ENCODE measurements at places on chromosomes 11 and 22.

DNA sequence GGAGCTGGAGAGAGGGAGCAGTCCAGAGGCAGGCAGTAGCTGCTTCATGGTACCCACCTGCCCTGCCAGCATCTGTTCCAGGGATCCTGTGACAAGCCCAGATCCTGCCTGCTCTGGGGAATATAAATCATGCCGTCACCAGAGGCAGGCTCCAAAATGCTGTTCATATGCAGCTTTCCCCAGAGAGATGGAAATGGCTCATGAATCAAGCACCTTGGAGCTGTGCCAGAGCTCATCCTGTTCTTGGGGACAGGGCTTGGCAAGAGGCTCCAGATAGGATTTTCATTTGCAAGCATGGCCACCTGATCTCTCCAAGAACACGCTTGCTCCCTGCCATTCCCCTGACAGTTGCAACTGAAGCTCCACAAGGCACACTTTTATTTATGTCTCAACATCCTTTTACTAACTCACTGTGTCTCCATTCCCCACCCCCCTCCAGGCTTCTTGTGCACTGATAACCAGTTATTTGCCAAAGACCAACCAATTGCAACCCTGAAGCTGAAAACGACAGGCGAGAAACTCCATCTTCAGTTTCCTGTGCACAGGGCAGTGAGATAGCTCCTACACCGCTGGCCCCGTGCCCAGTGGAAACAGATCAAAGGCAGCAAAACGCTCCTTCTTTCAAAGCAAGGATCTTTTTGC lies 115.8 kb upstream of the PITPNB start:
- DNase-seq, result no peak

- no peak for DNase-seq
Observed at GRCh38 chr11:12606597-12606996, 67.6 kb upstream of the TEAD1 start.

DNA sequence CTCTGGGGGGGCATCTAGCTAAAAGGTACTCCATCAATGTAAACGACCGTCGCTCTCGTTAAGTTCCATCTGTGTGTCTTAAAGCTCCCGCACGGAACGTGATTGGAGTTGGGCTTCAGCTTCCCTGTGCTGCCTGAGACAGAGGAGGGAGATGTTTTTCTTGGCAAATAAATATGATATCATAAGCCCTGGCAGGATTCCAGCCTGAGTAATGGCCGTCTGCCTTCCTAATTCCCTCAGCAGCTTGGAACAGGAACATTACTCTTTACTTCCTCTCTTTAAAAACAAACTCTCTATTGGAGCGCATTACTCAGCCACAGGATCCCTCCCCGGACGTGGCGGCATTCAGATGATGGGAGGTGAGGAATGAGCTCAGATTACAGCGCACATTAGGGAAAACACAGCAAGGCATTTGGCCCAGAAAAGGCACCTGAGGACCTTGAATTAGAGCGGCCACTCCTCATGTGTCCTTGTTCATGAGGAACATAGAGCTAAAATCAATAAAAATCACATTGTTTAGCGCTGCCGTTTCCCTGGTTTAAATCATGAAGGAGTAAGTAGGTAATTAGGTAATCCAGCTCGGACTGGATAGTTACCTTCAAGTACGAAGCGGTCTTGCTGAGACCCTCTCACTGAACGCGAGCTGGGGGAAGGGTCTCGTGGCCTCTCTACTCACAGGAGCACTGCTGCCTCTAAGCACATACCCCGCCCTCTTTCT lies 230.4 kb downstream of the ST3GAL4 start:
- DNase-seq, result no peak

DNA sequence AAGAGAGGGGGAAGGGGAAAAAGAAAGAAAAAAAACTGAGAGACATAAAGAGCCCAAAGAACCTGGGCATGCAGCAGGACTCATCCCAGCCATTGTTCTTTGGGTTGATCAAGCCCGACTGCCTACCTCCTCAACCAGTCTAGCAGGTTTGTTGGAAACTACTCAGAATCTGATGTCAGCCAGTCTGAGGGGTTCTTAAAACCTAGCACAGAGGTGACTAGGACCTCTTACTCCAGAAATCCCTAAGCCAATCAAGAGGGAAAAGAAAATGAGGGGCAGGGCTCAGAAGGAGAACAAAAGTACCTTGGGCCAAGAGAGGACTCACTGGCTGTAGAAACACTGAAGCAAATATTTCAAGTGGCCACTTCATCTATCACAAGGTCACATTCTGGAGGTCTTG lies 228.0 kb downstream of the AASDHPPT start:
- DNase-seq, result no peak

DNA sequence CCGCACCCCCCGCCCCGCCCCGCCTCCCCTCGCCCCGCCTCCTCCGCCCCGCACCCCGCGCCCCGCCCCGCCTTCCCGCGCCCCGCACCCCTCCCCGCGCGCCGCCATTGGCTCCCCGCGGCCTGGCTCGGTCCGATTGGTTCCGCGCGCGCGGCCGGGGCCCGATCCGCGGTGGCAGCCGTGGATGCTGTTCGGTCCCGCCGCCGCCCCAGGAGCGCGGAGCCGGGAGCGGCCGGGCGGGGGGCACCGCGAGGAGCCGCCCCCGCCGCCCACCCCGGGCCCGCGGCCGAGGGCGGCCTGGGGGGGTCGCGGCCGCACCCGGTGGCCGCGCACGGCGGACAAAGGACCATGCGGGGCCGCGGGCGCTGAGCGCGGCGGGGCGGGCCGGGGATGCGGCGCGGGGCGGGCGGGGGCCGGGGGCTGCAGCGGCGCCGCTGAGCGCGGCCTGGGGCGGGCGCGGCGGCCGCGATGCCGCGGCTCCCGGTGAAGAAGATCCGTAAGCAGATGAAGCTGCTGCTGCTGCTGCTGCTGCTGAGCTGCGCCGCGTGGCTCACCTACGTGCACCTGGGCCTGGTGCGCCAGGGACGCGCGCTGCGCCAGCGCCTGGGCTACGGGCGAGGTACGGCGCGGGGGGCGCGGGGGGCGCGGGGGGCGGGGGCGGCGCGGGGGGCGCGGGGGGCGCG lies at the start of gene B4GALNT4:
Gene B4GALNT4, plus strand, starts transcription at position 164 of the 683 bp plus-strand sequence. Its CDS starts 305 bp downstream, at position 469.
- DNase-seq, result no peak

- DNase-seq, result no peak
Observed at GRCh38 chr11:102436561-102436960, 16.0 kb downstream of the TMEM123 start.

- no peak for DNase-seq
Observed at GRCh38 chr11:131914361-131914774, 544.0 kb downstream of the NTM start.

DNA sequence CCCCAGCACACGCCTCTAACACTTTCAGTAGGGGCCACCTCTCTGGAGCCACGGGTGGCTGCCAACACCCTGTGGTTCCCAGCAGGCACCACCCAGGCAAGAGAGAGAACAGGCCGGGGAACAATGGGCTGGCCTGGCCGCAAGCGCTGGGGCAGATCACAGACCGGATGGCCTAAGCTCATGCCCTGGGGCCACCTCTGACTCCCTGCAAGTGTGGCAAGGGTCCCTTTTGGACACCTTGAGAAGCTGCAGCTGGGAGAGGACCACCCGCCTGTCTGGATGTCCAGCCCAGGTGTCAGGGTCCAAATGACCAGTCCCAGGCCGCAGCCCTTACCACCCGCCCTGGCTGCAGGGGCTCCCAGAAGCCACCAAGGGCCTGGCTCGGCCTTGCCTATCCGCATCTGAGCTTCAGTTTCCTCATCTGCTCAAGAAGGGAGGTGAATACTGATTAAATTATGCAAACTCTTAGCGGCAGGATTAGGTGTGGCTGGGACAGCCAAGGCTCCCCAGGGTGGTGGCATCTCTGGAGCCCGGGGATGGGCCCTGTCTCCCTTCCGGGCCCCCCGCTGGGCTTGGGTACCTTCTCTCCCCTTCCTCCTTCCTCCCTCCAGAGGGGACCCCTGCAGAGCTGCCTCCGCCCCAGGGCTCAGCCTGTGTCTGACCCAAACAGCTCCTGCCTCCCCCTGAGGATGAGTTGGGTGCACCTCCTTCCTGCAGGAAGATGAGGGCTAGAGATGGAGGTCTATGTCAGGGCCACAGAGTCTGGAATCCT lies 785 bp upstream of the SUSD2 start:
- no peak for DNase-seq

DNA sequence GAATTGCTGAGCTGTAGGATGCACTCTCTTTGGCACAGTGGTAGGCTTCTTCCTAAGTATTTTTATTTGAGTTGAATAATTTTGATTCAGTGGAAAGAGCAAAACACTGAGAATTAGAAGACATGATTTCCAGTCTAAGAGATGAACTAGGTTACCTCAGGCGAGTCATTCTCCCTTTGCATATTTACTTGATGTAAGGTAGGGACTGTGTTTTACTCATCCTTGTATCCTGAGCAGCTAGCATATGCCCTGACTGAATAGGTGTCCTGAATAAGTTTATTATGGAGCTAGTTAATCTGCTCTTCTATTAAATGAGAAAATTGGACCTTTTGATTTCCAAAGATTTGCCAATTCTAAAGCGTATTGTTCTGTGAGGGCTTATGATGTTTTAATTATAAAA lies 50.7 kb downstream of the STIM1 start:
- DNase-seq, result no peak

DNA sequence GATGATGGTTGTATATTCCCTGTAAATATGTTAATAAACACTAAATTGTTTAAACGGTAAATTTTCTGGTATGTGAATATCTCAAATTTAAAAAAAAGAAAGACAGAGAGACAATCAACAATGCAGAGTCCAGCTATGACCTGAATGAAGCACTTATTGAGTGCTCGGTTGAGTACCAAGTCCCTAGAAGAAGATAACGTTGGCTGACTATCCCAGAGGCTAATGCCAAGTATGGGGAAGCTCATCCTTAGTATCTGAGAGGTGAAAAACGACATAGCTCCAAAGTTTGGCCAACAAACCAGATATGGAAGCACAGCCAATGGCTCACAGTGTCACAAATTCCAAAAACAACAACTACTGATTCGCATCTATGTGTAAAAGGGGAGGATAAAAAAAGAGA lies 71.3 kb downstream of the RSF1 start:
- DNase-seq, result no peak

GRCh38 chr11:132357811-132358572 lies 987.6 kb downstream of the NTM start:
- no peak for DNase-seq

DNA sequence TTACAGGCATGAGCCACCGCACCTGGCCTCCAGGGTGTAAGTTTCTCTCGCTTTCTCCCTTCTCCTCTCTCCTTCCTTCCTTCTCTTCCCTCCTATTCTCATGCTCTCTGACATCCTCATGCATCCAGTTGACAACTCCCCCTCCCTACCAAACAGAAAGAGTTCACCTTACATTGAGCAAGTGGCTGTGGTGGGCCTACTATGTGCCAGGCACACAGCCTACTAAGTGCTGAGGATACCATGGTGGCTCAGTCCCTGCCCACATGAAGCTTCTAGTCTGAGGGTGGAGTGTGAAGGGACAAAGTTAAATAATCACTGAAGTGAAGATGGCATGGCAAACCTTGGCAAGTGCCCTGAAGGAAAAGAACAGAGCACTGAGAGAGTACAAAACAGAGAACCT lies 9.6 kb upstream of the DAGLA start:
- no peak for DNase-seq

GRCh38 chr22:37317698-37318210 lies 35.4 kb downstream of the CYTH4 start:
- no peak for DNase-seq

GRCh38 chr11:79262221-79262620 lies 178.6 kb downstream of the TENM4 start:
- no peak for DNase-seq

DNA sequence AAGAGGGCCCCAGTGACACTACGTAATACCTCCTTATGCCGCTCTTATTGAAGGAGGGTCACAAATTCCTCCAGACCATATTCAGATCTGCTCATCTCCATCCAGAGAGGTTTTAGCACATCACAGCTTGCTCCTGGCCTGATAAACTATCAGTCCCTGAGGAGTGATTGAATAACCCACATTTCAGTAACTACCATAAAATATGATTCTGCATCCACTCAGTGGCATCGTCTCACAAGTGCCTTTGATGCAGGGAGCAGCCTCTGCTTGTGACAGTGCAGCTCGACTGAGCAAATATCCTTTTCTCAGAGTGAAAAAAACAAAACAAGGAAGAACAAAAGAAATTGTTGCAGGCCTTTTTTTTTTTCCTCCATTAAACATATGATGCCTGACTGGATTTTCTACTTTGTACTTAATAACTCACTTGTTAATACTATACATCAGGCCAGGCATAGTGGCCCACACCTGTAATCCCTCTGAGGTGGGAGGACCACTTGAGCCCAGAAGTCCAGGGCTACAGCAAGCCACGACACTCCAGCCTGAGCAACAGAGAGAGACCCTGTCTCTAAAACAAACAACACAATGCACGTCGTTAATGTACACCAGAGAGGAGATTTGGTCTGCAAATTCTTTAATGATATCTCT lies 64.5 kb downstream of the DDX10 start:
- no peak for DNase-seq

DNA sequence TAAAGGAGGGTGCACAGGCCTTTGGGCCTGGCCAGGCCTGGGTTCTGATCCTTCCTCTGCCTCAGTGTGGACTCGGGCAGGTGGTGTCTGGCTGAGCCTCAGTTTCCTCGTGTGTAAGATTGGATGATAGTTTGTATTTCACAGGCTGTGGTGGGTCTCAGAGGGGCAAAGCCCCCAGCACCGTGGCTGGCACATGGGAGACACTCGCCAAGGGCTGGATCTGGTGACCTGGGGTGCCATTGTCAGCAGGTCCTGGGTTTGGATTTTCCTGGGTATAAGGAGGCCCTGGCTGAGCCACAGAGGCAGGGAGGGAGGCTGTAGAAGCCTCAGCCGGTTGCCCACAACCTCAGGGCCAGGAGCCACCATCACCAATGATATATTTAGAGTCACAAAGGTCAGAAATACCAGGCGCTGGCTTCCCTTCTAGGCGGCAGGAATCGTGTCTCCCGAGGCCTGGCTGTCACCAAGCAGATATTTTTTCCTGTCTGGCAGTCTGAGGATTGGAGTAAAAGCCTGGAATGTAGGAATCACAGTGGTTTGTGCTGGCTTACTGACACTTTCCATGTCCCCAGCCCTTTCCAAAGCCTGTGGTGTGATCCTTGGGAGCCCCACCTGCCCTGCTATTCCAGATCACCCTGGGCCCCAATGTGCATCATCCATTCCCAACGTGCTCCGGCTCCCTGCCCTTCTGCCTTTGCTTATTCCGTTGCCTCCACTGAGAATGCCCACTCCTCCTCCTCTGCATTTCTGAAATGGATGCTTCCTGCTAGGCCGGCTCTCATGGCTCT lies 15.6 kb downstream of the KCNC1 start:
- no peak for DNase-seq

- DNase-seq, result no peak
Observed at GRCh38 chr11:87190071-87190470, 152.3 kb downstream of the TMEM135 start.

- no peak for DNase-seq
Observed at GRCh38 chr11:91840640-91841240, 383.9 kb upstream of the FAT3 start.

DNA sequence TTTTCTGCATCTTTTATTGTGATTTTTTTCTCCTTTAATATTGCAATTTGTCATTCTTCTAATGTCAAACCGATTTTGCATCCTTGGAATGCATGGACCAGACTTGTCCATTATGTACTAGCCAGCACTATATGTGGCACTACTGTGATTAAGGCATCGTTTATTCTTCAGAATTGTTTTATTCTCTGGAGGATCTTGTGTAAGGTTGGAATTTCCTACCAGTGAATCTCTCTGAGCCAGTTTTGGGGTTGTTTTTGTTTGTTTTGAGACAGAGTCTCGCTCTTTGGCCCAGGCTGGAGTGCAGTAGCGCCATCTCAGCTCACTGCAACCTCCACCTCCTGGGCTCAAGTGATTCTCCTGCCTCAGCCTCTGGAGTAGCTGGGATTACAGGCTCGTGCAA lies 58.5 kb downstream of the IGLL5 start:
- no peak for DNase-seq

GRCh38 chr11:113188371-113188834 lies 126.0 kb upstream of the TTC12 start:
- DNase-seq, result no peak

Measured in cortex of kidney (tissue), 1 donor.